ENCODE measurements at places on chromosomes 7 and 10. TPM values are rescaled to one million over a fixed set of nuclear protein-coding genes. Genes with fewer than 3 reads are reported as not detected.

GRCh38 chr7:93196336-93196735 lies 29.9 kb downstream of the HEPACAM2 start:
- no peak for DNase-seq

- DNase-seq: no peak
Measured at GRCh38 chr10:24433705-24434104, 224.8 kb downstream of the KIAA1217 start.

ZNF735 gene
- not detected for total RNA-seq

DNA sequence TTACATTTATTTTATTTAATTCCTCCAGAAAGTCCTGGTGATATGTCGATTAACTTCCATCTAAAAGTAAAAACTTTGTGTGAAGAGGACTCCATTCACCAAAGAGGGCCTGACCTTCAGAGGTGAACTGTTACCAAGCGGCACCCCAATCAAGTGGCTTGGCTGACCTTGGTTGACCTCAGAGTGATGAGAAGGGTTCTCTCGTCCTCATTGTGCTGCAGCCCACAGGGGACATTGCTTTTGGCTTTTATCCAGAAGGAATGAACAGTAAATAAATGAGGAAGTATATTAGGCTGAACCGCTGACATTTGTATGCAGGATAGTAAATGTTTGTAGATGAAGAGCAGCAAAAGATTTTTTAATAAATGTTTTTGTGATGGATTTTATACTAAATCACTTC lies 172.4 kb upstream of the MKI67 start:
- no peak for DNase-seq

LRRN3 gene
- total RNA-seq: 0.38 TPM

GRCh38 chr10:75672842-75673241 lies 241.4 kb downstream of the LRMDA start:
- no peak for DNase-seq

DNA sequence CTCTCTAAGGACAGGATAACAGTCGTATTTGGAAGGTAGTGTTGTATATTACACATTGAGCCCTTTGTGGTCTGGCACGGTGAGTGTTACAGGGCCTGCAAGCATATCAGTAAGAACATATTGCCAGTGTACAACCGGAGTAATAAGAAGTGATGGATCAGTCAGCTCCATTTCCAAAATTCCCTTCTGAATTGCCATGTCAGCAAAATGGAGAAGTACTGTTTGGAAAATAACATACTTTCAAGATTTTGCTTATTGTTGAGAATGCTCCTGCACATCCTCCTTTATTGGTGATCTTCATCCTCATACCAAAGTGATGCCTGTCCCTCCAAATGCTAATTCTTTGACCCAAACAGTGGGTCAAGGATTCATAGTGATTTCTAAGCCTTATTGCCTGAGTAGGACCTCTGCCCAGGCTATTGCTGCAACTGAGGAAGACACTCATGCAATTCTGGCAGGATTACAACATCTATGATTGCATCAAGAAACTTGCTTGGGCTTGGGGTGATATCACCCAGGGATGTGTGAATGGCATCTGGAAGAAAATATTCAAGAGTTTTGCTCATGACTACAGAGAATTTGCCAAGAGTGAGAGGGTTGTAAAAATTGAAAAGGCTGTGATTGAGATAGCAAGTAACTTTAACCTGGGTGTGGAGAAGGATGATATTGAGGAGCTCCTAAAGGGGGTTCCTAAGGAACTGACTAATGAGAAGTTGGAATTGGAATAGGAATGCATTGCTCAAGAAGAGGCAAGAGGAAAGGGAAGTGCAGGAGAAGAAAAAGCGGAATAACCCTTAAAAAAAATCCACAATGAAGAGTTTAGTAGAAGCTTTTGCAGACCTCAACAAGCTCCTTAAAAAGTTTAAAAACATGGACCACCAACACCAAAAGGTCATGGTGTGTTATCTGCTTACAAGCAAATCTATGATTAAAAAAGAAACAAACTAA lies 452.2 kb upstream of the SORCS1 start:
- no peak for DNase-seq

FFAR4 gene
- total RNA-seq: not detected

Data from kidney epithelial cell (primary cell).